ENCODE measurements at places on chromosomes 12 and 14.

DNA sequence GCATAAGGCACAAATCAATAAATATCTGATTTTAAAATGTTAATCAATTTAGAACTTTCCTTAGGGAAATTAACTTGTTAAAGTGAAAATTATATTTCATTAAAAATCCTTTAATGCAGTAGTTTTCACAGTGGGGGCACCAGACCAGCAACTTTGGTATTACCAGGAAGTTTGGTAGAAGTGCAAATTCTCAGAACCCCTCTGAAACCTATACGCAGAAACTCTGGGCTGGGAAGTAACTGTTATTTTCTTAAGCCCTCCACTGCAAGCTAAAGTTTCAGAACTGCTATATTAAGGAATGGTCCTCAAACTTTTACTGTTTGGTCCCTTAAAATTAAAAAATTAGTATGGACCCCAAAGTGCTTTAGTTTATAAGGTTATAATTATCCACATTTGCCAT lies 35.7 kb downstream of the GNPTAB start:
- DNase-seq = no peak

- no peak for DNase-seq
These were observed 25.9 kb upstream of the NR2C1 start for GRCh38 chr12:95099270-95099790.

GRCh38 chr12:121196902-121197301 lies 13.0 kb upstream of the P2RX4 start:
- no peak for DNase-seq

GRCh38 chr12:99111600-99111999 lies 466.5 kb downstream of the APAF1 start:
- DNase-seq = no peak

DNA sequence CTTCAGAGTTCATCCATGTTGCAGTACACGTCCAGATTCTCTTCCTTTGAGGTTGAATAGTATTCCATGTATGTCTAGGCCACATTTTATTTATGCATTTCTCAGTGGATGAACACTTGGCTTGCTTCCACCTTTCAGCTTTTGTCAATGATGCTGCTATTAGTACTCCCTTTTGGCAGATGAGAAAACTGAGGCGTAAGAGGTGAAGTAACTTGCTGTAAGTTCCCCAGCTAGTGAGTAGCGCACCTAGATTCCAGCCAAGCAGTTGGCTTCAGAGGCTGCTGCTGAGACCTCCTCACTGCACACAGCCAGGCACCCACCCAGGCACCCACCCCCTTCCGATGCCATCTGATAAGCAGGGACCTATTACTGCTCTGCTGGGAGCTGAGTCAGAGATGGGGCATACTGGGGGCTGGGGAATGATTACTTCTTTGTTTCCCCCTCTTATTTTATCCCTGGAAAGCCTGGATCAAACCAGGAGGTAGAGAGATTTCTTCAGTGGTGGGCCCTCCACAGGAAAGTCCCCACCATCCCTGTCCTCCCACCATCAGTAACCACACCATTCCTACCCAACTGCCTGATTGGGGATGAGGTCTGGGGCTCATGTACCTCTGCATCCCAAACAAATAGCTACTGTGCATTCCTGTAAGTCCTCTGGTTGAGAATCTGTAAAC lies 234.6 kb downstream of the PCNX1 start:
- DNase-seq = no peak

DNA sequence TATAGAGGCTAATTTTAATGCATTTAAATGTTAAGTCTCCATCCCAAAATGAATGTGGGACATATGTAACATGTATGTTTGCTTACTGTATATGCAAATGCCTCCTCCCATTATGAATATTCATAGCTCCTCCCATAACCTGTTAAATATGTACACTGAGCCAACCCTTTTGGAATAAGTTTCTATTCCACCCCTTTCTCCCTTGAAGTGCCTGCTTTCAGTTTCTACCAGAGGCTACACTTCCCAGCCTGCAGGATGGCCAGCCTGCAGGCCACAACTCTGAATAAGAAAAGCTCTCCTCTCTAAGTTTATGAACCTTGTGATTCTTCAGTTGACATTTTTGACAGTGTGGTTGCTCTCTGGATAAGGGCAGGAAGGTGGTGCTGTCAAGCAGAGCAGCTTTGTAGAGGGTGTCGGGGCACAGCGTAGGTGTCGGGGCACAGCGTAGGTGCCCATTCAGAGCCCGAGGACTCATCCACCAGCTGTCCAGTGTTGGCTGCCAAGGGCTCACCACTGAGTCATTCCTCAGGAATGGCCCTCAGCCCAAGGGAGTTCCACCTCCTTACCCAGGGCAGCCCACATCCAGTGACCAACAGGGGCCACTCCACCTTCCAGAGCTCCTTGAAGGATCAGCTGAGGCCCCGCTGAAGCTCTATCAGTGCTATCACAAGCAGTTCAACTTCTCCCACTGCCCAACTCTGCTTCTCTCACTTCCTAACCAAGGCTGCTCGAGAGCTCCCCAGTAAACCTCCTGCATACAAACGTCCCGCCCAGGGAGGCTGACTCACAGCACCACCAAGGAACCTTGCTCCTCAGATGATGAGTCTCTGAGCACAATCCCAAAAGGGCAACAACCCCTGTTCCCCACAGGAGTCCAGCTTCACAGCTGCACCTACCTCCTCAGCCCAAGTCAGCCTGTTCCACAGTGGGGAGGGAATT lies 31.4 kb downstream of the VWF start:
- DNase-seq = peak; percentile 92

- DNase-seq = peak; percentile 73
These were observed 99.9 kb downstream of the PPM1H start for GRCh38 chr12:62834971-62835547.

GRCh38 chr14:54256156-54256555 lies 140.7 kb upstream of the CDKN3 start:
- no peak for DNase-seq

DNA sequence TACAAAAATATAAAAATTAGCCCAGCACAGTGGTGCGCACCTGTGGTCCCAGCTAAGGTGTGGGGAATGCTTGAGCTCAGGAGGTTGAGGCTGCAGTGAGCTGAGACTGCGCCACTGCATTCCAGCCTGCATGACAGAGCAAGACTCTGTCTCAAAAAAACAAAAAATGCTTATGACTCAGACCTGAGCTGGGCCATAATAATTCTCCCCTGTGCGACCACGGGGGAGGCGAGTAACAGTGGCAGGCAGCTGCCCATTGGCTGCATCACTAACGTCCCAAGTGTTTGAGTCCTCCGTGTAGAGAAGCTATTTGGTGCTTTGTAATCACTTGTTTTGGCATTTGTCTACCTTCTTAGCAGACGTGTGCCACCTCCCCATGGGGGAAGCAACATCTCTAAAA lies 24.9 kb downstream of the PSMC1 start:
- peak; percentile 91 for DNase-seq

GRCh38 chr14:22601996-22602395 lies 3.9 kb downstream of the ABHD4 start:
- no peak for DNase-seq

- DNase-seq = no peak
These were observed 361.6 kb downstream of the AEBP2 start for GRCh38 chr12:19800884-19801283.

- no peak for DNase-seq
These were observed 9.7 kb upstream of the SERPINA1 start for GRCh38 chr14:94398182-94398479.

GRCh38 chr14:88901991-88902390 lies 77.5 kb downstream of the TTC8 start:
- no peak for DNase-seq

DNA sequence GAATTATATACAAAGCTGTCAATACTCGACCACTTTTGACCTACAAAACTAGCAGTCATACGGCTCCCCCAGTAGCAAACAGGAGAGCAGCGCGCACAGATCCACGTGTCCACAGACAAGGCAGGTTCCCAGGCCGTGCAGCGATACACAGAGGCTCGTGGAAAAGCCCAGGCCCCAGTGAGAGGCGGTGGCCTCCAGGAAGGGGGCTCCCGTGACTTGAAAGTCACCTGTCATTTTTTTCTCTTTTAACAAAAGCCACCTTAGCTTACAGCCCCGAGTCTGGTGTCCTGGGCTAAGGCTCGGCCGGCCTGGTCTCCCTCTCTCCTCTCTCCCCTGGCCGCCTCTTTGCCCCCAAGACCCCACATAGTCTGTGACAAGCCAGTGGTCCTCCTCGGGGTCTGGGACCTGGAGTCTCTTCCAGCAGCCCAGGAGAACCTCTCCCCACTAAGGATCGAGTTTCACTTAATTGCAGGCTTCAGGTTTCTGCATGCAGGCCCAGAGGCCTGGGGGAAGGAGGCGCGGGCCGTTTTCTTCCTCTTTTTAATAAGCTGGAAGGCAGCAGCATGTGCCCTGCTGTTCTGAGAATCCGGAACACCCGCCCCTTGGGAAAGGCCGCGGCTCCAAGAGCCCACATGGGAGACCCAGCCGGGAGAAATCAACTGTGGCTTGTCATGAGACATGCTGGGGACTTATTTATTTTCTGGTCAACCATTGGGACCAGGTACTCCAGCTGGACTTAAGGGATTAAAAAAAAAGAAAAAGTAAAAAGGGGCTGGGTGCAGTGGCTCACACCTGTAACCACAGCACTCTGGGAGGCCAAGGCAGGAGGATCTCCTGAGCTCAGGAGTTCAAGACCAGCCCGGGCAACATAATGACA lies 15.9 kb downstream of the NCOR2 start:
- no peak for DNase-seq

GRCh38 chr14:71703477-71703876 lies 228.8 kb upstream of the RGS6 start:
- no peak for DNase-seq

DNA sequence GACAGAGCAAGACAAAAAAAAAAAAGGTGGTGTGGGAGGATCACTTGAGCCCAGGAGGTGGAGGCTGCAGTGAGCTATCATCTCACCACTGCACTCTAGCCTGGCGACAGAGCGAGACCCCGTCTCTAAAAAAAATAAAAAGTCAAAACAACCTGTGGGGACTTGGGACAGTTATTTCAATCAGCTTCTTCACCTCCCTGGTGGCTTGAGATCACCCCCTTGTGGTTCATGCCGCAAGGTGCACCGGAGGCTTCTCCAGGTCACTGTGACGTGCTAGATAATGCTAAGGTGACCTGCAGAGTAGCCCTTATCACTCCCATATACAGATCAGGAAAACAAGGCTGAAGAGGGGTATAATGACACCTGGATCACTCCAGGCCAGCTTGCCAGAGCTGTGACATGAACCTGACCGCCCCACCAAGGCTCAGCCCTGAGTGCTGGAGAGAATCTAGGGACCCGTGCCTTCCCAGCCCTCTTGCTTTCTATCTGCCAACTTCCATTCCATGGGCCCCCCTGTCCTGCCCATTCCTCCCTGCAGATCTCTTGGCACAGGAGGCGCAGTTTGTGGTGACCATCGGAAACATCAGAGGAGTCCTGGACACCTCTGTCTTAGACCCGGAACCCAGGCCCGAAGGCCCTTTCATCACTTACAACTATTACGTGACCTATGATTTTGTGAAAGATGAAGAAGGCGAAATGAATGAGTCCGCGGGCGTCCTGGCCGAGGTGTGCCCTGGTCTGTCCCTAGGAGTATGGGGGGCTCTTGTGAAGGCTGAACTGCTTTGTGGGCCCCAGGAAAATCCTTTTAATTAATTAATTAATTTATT lies 8.1 kb downstream of the LRRC43 start:
- peak; percentile 53 for DNase-seq

- DNase-seq = no peak
These were observed 17.0 kb downstream of the ZDHHC22 start for GRCh38 chr14:77124345-77125280.

DNA sequence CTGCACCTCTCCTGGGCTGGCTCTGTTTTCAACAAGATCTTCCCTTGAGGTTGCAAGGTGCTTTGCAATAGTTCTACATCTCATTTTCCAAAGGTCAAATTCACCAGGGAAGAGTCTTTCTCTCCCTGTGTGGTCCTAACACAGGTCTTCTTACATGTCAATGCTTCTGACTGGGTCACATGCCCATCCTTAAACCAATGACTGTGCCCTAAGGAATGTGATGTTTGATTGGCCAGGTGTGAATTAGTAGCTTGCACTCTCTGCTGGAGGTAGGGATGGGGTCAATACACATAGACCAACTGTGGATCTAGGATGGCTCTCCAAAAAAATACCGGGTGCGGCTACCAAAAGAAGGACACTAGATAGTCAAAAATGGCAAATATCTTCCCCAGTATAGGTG lies 19.9 kb upstream of the KCNK10 start:
- no peak for DNase-seq

GRCh38 chr12:22797701-22798100 lies 172.7 kb downstream of the ETNK1 start:
- DNase-seq = no peak

- no peak for DNase-seq
These were observed 15.8 kb downstream of the PRKD1 start for GRCh38 chr14:29911810-29912209.

DNA sequence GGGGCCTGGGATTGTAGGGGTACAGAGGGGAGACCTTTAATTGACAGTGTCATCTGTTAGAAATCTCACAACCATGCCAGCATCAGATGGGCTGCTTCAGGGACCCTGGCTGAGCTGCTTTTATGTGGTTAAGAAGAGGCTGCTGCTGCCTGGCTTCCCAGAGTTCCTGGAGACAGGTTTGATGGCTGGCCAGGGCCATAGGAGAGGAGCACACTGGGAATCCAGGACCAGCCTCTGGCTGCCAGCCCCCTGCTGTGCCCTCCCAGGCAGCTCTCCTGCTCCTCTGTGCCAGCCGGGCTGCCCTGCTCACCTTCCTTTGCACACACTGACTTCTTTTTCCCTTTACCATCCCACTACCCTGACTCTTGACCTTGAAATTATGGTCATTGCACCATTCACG lies 507 bp upstream of the KRT73 start:
- no peak for DNase-seq

GRCh38 chr14:23284654-23285529 lies 1.0 kb downstream of the HOMEZ start:
- no peak for DNase-seq

DNA sequence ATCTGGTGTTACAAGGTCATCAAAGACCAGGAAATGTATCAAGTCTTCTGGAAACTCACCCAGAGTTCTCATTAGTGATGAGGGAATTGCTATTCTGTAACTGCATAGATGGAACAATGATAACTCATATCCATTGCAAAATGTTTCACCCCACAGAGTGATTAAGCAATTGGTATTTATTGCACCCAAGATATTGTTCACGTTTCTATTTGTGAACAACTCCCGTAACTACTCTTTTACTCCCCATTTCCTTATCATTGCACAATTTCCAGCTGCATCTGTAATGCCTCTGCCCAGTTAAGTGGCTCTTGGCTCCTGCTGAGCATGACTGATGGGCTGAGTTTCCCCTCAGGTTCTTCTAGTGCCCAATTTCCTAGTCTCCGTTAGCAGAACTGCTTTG lies 108.7 kb upstream of the PRICKLE1 start:
- no peak for DNase-seq

- DNase-seq = peak; percentile 83
These were observed 77.4 kb downstream of the SCARB1 start for GRCh38 chr12:124786061-124786964.

- DNase-seq = no peak
These were observed 3.6 kb downstream of the COQ6 start for GRCh38 chr14:73953731-73954130.

GRCh38 chr12:63941879-63942278 lies 97.4 kb downstream of the SRGAP1 start:
- no peak for DNase-seq

Measured in A172 (cell line).